ENCODE measurements at places on chromosomes 11 and 22.

- DNase-seq = no peak
Measured at GRCh38 chr11:1488575-1489180, 2.1 kb upstream of the MOB2 start.

- DNase-seq = no peak
Measured at GRCh38 chr11:32985600-32985999, 30.1 kb upstream of the DEPDC7 start.

DNA sequence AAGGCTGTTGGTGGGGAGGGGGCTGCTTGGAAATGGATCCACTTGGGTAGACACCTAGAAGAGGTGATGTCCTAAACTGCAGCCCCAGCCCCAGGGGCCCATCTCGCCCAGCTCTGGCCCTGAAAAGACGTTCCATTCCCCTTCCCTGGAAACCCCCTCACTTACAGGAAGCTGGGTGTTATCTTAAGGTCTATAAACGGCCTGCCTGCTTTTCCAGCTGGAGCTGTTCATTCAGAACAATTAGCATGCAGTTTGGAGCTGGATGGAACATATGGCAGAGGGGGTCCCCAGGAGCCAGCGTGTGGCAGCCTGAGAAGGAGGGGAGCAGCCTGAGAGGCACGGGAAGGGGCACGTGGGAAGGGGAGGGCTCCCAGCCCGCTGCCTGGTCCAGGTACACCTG, 139.6 kb downstream of the PKNOX2 start:
- no peak for DNase-seq

GRCh38 chr11:35083431-35084238, 55.3 kb upstream of the CD44 start:
- DNase-seq = peak; percentile 92

DNA sequence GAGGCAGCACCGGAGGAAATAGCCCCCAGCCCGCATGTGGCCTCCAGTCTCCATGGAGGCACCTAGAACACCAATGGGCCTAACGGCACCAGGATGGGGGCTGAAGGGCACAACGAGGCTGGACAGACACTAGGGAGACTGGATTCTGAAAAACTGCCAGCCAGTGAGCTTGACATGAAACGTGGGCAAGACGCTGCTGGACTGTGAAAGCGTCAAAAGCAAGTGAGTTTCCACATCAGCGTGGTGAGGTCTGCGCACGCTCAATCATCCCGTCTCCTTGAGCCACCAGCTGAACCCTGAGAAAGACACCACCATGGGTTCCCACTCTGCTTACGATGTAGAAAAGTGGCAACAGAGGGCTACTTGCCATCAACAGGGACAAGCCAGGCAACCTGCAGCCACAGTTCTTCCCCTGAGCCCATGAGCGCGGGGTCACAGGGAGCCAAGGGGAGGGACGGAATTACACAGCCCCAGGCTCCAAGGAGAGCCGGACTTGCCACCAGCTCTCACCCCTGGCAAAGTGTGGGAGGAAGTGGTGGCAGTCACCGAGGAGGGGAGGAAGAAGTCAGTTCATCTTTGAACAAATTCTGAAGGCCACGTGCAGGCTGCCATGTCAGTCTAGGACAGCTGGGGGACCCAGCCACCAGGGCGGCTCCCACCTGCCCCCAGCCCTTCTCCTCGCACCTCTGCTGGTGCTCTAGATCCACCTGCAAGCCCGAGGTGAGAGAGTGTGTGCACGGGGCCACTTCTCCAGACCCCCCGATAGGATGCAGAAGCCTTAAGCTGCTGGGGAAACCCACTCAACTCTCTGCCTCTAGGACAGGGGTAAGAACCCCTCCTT, 131.1 kb downstream of the MPPED1 start:
- DNase-seq = no peak

GRCh38 chr11:62373464-62374119, 36.3 kb downstream of the ASRGL1 start:
- DNase-seq = no peak

GRCh38 chr11:130123414-130124040, 36.1 kb upstream of the ST14 start:
- no peak for DNase-seq

DNA sequence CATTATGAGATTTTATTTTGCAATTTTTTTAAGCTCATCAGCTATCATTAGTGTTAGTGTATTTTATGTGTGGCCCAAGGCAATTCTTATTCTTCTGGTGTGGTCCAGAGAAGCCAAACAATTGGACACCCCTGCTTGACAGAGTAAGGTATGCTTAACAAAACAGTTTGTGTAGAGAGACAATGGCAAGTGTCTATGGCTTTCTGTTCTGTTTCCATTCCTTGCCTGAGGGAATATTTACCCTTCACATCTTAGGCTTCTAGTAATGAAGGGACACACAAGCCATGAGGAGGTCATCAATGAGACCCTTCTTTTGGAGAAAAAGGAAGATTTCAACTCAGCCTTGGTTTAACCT, 1278.4 kb upstream of the TENM4 start:
- DNase-seq = no peak

GRCh38 chr22:19354201-19354600, 62.7 kb upstream of the CLTCL1 start:
- DNase-seq = no peak

- no peak for DNase-seq
Measured at GRCh38 chr22:37806409-37807333, 1.1 kb upstream of the GCAT start.

- no peak for DNase-seq
Measured at GRCh38 chr11:2137202-2138067, 1.8 kb downstream of the IGF2 start.
